ENCODE measurements at places on chromosomes 7 and 10.

- no peak for DNase-seq
Observed at GRCh38 chr10:115972426-115972825, 300.6 kb downstream of the GFRA1 start.

- DNase-seq = no peak
Observed at GRCh38 chr10:124697837-124698544, 46.2 kb downstream of the FAM53B start.

DNA sequence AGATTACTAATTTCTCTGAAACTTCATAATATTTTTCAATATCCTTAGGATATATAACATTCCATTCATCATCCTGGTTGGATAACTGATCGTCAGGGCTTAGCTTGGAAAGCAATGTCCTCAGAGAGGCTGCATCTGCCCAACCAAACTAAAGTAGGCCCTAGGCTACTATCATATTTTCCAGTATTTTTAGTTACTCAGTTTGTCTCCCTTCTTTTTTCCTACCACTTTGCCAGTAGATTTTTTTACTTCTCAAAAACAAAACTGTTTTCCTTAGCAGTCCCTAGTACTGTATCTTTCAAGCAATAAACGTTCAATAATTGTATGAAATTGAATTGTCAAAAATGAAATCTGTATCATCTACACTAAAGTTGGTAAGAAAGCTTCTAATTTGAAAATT is 452.0 kb downstream of the TFEC start:
- no peak for DNase-seq

- DNase-seq = no peak
Observed at GRCh38 chr7:130947792-130948580, 214.0 kb upstream of the KLF14 start.

- DNase-seq = no peak
Observed at GRCh38 chr7:28977881-28978280, 19.8 kb upstream of the TRIL start.

DNA sequence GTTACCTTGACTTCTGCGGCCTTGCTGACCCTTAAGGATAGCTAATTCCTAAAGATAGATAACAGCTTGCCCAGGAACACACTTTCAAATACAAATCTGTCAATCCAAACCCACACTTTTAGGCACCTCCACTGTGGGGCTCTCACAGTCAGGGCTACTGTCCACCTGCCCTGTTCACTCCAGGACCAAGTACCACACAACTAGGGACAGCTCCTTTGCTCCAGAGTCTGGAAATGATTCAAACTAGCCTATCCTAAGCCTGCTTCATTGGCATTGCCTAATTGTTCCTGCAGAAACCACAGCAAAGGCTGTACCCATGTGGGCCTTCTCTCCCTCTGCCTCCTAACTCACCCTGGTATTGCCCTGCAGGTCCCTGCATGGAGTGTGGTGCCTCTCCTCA is 538.9 kb upstream of the IGFBP3 start:
- no peak for DNase-seq
